EL (cell line): ENCODE measurements at places on chromosomes 6 and 20.

DNA sequence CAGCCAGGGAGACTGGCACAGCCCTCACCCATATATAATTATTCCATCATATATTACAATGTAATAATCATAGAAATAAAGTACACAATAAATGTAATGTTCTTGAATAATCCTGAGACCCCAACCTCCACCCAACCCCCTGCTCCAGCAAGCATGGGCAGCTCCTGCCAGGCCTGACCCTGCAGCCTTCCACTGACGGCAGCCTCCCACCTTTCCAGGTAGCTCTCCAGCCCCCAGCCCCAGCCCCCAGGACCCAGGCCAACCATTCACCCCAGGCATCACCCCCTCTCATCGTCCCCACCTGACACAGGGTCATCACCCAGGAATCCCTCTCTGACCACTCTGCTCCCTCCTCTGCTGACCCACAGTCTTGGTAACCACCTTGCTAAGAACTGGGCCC, 14.6 kb downstream of the TFEB start:
- no peak for DNase-seq

DNA sequence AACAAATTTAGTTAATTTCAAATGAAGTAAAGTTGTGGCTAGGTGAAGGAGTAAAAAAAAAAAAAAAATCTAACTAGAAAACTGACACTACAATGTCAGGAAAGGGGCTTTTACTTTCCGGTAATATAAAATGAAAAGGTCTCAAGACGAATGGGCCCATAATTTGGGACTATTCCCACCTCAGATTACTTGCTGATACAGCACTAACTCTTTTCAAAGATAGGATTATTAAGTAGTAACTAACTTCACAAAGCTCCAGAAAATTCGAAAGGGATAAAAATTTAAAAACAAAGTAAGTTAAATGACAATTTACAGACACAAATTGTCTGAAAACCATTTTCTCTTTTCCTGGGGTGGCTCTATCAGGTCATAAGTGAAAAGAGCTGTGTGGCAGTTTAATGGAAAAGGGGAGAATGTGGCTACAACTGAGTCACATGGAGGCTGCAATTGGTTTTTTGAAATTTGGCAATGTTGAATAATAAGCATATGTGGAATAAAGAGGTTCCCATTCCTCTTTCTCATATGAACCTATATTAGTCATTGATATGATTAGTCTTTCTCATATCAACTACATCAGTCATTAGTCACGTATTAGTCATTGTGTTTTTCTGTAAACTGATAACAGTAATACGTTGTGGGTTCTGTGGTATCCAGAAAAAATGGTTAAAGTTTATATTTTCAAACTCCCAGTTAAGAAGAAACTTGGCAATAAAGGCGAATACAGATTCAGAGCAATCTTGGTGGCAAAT, 78.0 kb downstream of the RWDD2A start:
- peak; percentile 94 for DNase-seq

GRCh38 chr20:51162015-51162414, 139.1 kb upstream of the KCNG1 start:
- DNase-seq = no peak

DNA sequence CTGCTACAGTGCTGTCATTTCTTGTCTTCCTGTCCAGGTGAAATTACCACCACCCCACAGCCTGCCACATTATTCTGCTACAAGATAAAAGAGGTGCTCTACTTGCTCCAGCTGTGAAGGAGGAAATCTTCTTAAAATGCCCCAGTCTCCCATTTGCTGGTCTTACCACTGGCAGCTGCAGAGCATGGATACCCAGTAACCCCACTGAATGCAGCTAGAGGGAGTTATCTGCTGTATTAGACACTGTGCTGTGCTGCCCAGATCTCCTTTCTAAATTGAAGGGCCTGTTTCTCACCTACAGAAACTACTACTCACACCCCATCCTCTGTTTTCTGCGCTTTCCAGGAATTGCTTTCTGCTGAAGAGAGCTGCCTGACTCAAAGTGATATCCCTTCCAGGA, 517.8 kb downstream of the PKHD1 start:
- no peak for DNase-seq

- DNase-seq = no peak
Observed at GRCh38 chr6:159148641-159149040, 20.6 kb upstream of the FNDC1 start.

GRCh38 chr20:41068806-41069205, 40.2 kb downstream of the TOP1 start:
- no peak for DNase-seq

GRCh38 chr6:80733641-80734040, 627.2 kb downstream of the BCKDHB start:
- no peak for DNase-seq

- DNase-seq = peak; percentile 98
Observed at GRCh38 chr6:39887692-39888450, 46.4 kb downstream of the MOCS1 start.

- DNase-seq = no peak
Observed at GRCh38 chr6:44133981-44134711, 6.8 kb downstream of the TMEM63B start.

DNA sequence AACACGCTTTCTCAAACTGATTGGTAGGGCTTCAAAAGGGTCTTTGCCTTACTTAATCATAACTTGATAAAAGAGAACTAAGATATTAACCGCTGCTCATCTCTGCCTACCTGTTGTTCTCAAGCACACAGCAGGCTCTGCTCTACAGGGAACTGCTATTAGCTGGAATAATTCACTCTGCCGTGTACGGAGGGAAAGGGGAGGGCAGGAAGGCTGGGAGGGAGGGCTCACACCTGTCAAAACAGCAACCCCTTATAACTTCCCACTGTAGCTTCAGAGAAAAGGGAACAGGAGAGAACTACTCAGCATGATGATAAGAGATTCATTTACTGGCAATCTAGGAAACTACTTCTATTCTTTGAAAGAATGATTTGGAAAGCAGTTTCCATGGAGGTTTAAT, 75.1 kb downstream of the ZMYND8 start:
- no peak for DNase-seq
